Posterior vena cava (tissue), 2 donors: ENCODE measurements at places on chromosomes 16 and 17. TPM values are rescaled to one million over a fixed set of nuclear protein-coding genes. Genes with fewer than 3 reads are reported as not detected.

Gene HSPB9
- not detected for total RNA-seq

Gene KIAA0513
- total RNA-seq = 15.8 TPM

Gene NDUFB10
- total RNA-seq = 112 TPM

Gene CACNG3
- not detected for total RNA-seq

Gene NACA2
- not detected for total RNA-seq

Gene CD300LB
- total RNA-seq = 0.23 TPM

Gene RNF227
- 1.1 TPM for total RNA-seq
